Pulmonary artery endothelial cell (primary cell): ENCODE measurements at places on chromosomes 1 and 21.

DNA sequence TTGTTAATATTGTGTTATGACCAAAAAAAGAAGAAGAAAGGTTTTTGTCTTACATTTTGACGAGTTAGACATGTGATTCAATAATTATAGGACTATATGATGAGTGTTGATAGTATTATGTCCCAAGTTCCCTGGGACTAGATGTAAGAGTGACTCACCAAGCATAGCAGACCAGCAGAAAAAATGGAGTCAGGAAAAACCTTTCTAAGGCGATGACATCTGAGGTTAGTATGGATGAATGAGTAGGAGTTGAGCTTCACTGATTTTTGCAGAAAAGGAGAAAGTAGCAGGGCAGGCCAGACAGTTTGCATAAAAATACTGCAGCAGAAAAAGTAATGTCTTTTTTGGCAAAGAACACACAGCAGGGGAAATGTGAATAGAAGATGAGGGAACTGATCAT is 1041.3 kb upstream of the ADGRL4 start:
- no peak for DNase-seq

DNA sequence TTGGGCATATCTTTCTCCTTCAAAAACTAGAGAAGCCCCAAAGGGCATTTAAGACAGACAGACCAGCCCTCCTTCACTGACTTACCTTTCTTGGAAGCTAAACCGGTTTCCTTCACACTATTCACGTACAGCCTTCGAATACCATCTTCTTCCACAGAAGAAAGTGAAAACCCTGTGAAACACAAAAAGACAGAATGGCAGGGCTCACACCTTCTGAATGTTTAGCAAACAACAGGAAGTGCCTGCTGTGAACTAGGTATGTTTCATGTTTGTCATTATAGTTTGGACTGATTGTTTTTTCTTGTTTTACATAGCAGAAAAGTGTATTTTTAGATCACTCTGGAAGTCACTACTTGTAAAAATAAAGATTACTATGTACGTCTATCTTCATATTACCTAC is 148.6 kb upstream of the KRTAP19-8 start:
- no peak for DNase-seq

DNA sequence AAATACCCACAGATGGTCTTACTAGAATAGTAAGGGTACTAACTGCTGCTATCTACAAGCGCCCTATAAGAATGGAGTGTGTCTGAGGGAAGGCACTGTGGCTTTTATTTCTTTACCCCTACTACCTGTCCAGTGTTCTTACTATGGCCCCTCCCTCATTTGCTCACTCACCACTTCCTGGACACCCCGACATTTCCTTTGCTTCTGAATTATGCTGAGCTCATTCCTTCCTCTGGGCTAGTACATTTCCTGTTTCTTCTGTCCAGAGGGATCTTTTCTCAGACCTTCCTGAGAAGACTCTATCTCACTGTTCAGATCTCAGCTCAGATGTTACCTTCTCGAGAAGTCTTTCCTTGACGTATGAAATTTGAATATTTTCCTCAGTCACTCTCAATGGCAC is 192.1 kb upstream of the DAB1 start:
- DNase-seq = no peak

GRCh38 chr1:86503406-86504136 is 34.8 kb downstream of the CLCA1 start:
- DNase-seq = no peak

GRCh38 chr21:15967661-15968060 is 237.9 kb downstream of the USP25 start:
- DNase-seq = no peak

- no peak for DNase-seq
Observed at GRCh38 chr21:29538115-29538514, 239.4 kb downstream of the BACH1 start.

- DNase-seq = no peak
Observed at GRCh38 chr1:47976267-47976666, 20.9 kb downstream of the TRABD2B start.

GRCh38 chr1:166999075-166999474 is 10.0 kb downstream of the MAEL start:
- DNase-seq = no peak

DNA sequence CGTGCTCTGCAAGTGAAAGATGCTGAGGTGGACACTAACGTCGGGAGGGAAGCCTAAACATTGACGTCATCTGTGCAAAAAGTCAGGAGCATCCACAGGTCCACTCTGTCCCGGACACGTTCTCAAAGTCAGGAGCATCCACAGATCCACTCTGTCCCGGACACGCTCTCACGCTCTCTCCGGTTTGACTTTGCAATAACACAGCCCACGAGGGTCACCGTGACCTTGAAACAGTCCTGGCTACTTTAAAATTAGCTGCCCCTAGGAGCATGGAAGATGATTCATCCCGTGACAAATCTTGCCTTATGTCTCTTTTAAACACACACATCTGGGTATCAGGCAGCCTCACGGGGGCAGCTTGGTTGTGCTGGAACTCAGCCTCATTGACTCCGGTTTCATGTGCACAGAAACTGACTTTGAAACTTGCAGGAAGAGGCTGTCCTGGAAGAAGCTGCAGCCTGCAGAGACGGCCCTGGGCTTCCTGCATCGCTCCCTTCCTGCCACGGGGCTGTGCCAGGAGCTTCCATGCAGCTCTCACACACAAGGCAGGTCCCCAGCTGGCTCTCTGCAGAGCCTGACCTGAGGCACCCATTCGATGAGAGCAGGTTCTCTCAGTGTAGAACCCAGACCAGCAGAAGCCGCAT is 18.1 kb upstream of the COL18A1 start:
- DNase-seq = no peak

DNA sequence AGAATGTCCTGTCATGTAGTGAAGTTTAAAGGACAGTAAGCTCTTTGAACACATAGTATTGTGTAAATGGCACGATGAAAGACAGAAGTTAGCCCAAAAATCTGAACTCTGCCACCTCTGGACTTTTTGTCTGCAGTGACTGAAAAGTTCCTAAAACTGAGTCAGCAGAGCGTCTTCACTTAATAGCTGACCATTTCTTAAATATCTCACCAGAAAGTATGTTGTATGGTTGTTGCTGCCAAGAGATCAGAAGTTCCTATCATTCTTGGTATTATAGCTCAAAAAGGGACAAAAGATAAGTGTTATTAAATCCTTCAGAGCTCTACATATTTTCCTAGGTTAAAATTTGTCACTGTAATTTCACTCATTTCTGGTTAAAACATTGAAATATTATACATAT is 1003.0 kb downstream of the TTLL7 start:
- no peak for DNase-seq

- no peak for DNase-seq
Observed at GRCh38 chr1:24205345-24206082, 18.4 kb upstream of the IFNLR1 start.

DNA sequence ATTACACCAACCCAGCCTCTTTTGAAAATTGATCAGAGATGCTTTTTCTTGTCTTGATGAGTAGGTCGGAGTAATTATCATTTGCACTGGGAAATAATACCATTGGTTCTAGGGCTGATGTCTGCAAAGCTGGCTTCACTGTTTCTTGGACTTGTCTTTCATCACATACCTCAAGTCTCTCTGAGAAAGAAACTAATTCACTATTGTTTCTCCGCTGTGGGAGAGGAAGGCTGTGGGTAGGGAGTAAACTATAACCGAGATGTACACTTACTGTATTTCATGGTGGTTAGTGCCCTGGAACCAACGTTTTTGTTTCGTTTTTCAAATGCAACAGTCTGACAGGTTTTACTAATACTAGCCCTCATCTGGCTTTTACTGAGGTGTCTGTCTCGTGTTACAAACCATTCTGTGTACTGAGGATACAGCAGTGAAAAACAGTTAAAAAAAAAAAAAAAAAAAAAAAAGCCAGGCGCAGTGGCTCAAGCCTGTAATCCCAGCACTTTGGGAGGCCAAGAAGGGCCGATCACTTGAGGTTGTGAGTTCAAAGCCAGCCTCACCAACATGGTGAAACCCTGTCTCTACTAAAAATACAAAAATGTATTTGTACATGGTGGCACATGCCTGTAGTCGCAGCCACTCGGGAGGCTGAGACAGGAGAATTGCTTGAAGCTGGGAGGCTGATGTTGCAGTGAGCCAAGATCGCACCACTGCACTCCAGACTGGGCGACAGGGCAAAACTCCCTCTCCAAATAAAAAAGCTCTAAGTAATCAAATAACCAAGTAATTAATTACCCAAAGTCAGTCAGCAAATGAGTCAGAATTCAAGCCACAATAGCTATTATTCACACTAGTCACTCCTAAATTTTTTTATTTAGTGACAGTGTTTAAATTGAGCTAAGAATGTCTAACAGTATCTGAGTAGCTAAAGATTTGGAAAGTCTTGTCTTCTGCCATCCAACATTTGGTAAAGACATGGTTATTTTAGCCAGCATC is 23.3 kb downstream of the TOMM20 start:
- no peak for DNase-seq

GRCh38 chr1:63326106-63326472 is 3.7 kb downstream of the FOXD3 start:
- no peak for DNase-seq

GRCh38 chr1:82562448-82562847 is 761.7 kb downstream of the ADGRL2 start:
- peak; percentile 22 for DNase-seq

GRCh38 chr1:202752774-202753173 is 42.5 kb upstream of the SYT2 start:
- DNase-seq = no peak

DNA sequence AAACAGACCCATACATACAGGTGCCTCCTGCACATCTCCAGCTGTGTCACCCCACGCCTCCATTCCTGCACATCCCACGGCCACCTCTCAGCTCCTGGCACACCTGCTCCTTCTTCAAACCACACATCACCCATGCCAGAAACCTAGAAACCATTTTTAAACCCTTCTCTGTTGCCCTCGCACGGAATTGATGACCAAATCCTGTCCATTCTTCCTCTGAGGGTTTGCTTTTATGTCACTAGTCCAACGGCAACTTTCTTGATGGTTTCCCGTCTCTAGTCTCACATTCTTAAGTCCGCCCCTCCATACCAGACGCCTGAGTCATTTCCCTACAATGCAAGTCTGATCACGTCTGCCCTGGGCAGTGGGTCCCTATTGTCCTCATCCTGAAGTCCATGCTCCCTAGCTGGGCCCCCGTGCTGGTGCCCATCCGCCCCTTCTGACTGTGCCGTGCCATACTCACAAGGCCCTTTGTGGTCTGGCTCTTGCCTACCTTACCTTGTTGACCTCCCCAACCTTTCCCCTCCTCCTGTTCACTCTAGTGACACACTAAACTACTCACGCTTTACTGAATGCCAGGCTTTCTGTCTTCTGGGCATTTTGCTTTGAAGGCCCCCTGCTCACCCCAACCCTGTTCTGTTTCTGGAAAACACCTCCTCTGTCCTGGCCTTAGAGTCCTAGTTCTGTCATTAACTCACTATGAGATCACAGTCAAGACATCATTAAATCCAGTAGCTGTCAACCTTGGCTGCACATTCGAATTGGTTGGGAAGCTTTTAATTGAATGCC is 17.6 kb downstream of the SLC2A1 start:
- DNase-seq = peak; percentile 98

DNA sequence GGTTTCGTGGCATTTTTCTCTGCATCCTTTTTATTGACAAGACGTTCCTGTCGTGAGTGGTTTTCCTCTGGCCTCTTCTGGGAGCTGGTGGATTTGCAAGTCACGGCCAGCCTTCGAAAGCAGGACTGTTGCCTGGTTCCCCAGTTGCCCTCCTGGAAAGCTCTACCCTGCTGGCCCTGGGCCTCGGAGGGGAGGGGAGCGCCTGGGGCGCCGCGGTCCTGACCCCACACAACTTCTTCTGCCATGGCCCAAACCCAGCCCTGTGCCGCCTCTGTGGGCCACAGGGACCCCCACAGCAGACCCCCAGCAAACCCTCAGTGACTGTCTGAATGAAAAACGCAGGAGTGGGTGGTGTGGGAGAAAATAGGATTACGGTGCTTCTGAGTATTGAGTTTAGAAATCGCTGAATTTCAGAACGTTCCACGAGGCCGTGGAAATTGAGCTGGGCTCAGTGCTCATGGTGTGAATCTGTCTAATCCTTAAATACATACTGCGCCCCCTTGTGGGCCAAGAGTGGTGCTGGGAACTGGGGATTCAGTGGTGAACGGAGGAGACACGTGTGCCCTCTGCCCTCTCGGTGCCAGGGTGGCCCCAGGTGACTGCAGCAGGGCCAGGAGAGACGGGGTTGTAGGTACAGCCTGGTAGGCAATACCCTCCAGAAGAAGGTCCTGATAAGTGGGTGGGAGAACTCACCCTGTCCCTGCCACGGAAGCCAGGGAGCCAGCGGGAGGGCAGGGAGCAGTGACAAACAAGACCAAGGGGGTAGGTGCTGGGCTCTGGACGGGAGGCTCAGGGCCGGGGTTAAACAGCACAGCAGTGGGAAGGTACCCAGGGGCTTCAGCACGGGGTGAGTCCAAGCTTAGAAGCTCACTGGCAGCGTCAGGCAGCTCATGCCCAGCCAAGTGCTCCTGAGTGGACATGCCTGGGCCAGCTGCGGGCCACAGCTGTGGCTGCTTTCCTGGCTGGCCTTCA is 101.2 kb upstream of the COL6A1 start:
- DNase-seq = peak; percentile 13

GRCh38 chr1:36372617-36373016 is 13.1 kb downstream of the STK40 start:
- DNase-seq = no peak

DNA sequence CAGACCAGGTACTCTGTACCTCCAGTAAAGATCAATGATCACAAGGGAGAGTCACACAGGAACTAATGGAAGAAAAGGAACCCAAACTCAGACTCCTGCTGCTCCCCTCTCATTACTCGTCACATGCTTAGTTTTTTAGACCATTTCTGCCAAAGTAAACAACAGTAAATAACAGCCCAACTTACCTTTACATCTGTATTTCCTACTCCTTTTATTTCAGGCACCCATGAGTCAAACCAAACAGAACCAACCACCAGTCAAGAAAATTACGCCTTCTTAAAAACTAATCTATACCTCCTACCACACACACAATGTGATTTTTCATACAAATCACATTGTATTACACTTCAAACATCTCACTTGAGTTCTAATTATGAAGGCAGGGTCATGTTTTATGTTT is 61.4 kb upstream of the HTR1D start:
- no peak for DNase-seq

GRCh38 chr1:22637907-22638445 is 1.5 kb downstream of the C1QA start:
- no peak for DNase-seq

- DNase-seq = no peak
Observed at GRCh38 chr21:21162786-21163185, 164.6 kb downstream of the NCAM2 start.

DNA sequence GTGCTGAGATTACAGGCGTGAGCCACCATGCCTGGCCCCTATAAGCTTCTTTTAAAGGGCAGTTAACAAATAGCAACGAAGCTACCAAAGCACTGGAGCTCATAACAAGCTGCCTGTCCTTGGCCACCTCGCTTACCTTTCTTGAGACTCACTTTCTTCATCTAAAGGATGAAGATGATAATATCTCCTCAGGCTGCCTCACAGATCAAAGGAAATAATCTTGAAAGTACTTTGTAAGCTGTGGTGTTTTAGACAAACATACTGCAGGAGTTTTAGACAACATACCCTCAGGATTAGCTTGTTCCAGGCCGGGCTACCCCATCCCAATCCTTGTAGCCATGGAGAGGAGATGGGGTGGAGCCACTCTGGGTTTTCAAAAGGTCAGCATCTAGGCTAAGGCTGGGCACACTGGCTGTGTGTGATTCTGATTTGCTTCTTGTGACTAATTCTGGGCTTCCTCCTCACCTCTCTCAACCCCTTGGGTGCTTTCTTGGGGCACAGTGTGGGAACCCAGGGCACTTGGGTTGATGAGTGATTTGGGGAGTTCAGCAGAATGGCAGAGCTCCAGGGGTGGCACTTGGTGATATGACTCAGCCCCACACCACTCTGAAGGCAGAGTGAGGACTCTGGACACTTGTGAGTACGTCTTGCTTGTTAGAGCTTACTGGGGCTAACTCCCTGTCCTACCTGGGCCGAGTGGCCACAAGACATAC is 5.2 kb downstream of the GPR25 start:
- no peak for DNase-seq
